Activated naive CD4-positive, alpha-beta T cell treated with anti-CD3 and anti-CD28 coated beads, Interleukin-2, amount 10 ng/mL, durations not matched to agents 7 days and 5 days (primary cell): ENCODE measurements at places on chromosomes 7 and 10.
A peak's percentile ranks its signal among the peaks of the same experiment; 100 is the strongest.

DNA sequence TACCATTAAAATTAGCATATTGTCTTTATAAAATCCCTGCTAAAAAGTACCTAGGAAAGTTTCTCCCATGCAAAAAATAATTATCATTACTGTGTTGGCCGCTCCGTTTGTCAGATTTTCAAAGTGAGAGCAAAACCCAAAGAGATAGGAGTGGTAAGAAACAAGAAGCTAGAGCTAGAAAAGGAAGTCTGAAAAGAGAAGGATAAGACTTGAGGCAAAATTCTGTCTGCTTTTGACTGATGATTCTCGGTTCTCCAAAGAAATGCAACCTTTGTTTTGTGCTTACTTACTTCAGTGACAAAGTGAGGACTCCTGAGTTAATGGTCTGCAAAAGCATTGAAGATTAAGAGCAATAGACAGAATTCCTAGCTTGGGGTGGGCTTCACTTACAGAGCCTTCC, 33.3 kb upstream of the CAPZA2 start:
- no peak for DNase-seq
- no peak overlapping the region for H3K27ac ChIP-seq
- H3K36me3 ChIP-seq, result no peaks in the 10 kb centered on the region

DNA sequence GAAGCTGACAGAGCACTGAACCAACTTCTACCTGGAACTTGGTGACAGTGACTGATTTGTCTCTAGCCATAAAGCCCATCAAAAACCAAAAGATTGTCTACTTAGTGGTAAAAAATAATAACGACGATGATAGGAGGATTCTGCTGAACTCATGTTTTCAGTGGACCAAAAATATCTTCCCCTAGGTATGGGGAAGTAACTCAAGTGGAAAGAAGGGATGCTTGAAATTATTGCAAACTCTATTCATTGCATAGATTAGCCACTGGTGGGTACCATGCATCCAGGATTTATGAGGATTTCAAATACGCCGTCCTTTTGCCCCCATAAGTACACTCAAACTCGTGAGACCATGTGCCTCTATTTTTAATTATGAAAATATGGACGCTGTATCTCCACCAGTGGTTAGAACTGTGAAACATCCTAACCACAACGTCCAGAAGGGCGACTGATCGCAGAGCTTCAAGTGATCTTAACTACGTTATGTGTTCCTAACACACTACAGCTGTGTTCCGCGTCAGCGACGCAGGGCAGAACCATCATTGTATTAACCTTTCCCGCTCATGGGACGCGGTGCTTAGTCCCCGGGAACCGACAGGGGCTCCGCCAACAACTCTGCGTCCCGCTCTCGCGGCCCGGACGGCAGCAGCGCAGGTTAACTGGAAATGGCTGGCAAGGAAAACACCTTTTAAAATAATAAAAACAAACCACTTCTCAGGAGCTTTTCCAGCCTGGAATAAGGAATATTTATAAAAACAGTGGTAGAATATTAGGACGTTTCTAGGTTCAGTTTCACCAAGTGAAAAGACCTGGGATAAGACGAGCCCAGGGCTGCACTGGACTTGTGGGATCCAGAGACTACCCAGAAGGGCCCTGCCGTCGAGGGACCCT, 776 bp downstream of the PEX1 start:
- H3K36me3 ChIP-seq, result peaks cover 17% of the 10 kb centered on the region
- peak overlapping the region; percentile 97 for H3K27ac ChIP-seq

DNA sequence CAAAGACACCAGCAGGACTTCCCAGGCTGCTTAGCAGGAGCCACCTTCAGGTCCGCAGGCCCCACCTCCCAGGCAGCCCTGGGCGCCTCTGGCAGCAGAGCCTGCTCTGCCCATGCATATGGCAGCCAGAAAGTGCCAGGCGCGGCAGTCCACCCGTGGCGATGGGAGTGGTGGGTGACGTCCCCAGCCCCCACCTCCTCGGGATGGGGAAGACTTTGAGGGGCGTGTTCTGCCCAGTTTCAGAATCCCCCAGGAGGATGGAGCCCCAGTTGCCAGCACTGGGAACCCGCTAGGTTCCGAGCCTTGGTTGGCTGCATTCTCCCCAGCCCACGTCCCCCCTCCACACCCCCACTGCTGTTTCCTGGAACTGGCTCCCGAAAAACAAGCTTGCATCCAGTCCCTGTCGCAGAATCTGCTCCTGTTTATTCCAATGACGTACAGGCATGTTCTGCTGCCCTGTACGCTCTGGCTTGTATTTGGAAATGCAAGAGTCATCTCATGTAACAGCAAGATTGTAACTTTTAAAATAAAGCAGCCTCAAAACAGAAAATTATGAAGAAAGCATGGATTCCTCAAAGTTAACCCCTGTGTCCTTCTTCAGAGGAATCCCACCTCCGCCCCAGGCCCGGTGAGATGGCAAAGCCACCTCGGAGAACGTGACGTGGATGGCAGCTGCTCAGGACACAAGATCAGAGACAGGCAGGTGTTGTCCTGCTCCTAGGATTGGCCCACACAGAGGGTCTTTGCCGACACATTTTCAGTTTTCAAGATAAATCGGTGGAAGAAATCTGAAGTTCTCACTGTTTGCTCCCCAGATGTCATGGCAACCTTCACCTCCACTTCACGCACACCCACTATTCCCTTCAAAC, 87.8 kb upstream of the PPP2R2D start:
- DNase-seq, result no peak
- H3K27ac ChIP-seq, result no peak overlapping the region
- no peak overlapping the region for H3K4me3 ChIP-seq
- no peaks in the 10 kb centered on the region for H3K4me1 ChIP-seq
- H3K27me3 ChIP-seq, result no peaks in the 10 kb centered on the region
- H3K36me3 ChIP-seq, result no peaks in the 10 kb centered on the region

- H3K36me3 ChIP-seq, result no peaks in the 10 kb centered on the region
- H3K27me3 ChIP-seq, result peaks cover 4% of the 10 kb centered on the region
- DNase-seq, result no peak
- peak overlapping the region; percentile 97 for H3K27ac ChIP-seq
- H3K4me1 ChIP-seq, result peaks cover 17% of the 10 kb centered on the region
These were observed 864 bp downstream of the PSTK start for GRCh38 chr10:122981066-122981464.

- peaks cover 35% of the 10 kb centered on the region for H3K4me1 ChIP-seq
- peak overlapping the region; percentile 73 for H3K27ac ChIP-seq
- H3K36me3 ChIP-seq, result no peaks in the 10 kb centered on the region
- peaks cover 46% of the 10 kb centered on the region for H3K27me3 ChIP-seq
- DNase-seq, result no peak
These were observed 2.2 kb upstream of the ADIRF start for GRCh38 chr10:86965986-86966654.

DNA sequence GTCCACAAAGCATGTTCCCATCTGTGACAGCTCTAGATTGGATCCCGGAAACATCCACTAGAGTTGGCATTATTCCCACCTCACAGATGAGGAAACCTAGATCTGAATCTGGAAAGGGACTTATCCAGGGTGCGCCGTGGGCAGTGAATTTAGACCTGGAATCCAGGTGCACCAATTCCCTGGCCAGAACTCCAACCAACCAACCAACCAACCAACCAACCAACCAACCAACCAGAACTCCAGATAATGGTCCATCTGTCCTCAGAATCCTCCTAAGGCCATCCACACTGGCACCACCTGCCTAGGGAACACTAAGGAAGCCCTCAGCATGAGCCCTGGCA, 42.0 kb upstream of the ZMIZ1 start:
- peaks cover 22% of the 10 kb centered on the region for H3K27me3 ChIP-seq
- H3K27ac ChIP-seq, result no peak overlapping the region
- peaks cover 13% of the 10 kb centered on the region for H3K4me1 ChIP-seq
- DNase-seq, result no peak
- H3K36me3 ChIP-seq, result no peaks in the 10 kb centered on the region
- no peak overlapping the region for H3K4me3 ChIP-seq

GRCh38 chr10:48701139-48701901, 16.6 kb downstream of the WDFY4 start:
- no peaks in the 10 kb centered on the region for H3K36me3 ChIP-seq
- H3K4me3 ChIP-seq, result no peak overlapping the region
- no peak overlapping the region for H3K27ac ChIP-seq

- no peak overlapping the region for H3K27ac ChIP-seq
- H3K27me3 ChIP-seq, result peaks cover 55% of the 10 kb centered on the region
- no peaks in the 10 kb centered on the region for H3K4me1 ChIP-seq
These were observed 160.7 kb upstream of the MKI67 start for GRCh38 chr10:128286762-128287500.

GRCh38 chr7:6323967-6324701, 51.7 kb upstream of the CYTH3 start:
- peaks cover 3% of the 10 kb centered on the region for H3K4me1 ChIP-seq
- H3K36me3 ChIP-seq, result no peaks in the 10 kb centered on the region

GRCh38 chr10:51124852-51125251, 50.6 kb downstream of the PRKG1 start:
- no peak for DNase-seq
- H3K4me1 ChIP-seq, result no peaks in the 10 kb centered on the region
- no peaks in the 10 kb centered on the region for H3K27me3 ChIP-seq
- H3K36me3 ChIP-seq, result no peaks in the 10 kb centered on the region

DNA sequence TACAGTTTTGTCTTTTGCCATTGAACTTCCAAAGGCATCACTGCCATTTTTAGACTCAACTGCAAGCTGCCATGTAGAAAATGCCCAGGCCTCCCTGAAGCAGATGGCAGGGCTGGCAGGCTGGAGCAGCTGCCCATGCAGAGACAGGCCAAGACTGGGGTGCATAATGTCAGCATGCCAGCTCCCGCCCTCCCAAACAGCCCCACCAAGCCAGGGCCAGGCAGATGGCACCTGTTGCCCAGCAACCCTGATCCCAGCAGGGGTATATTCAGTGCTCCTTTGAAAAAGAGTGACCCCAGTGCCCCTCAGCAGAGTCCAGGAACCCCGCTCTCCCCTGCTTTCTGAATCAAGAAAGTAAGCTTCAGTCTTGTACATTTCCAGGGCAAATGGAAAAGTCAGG, 32.6 kb downstream of the VSTM4 start:
- peaks cover 6% of the 10 kb centered on the region for H3K4me1 ChIP-seq
- peaks cover 9% of the 10 kb centered on the region for H3K27me3 ChIP-seq
- H3K27ac ChIP-seq, result no peak overlapping the region
- no peak overlapping the region for H3K4me3 ChIP-seq
- DNase-seq, result no peak

DNA sequence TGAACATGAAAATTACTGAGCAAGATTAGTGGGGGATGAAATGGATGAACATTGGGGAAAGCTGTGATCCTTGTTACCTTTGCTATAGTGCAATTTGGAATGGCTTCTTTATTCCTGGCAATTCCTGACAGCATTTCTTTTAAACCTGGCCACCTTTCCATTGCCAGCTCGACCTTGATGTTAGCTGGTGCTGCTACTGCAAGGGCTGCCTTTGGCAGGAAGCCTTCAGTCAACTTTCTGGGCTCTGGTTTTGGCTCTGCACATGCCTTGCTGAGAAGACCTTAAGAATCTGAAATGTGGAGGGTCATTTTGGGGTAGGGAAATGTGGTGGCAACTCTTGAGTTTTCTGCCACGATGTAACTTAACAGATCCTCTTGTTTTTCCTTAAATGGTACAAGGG, 64.7 kb downstream of the KAT6B start:
- H3K36me3 ChIP-seq, result peaks cover 3% of the 10 kb centered on the region
- no peak overlapping the region for H3K27ac ChIP-seq
- DNase-seq, result no peak
- peaks cover 3% of the 10 kb centered on the region for H3K4me1 ChIP-seq
- no peaks in the 10 kb centered on the region for H3K27me3 ChIP-seq

DNA sequence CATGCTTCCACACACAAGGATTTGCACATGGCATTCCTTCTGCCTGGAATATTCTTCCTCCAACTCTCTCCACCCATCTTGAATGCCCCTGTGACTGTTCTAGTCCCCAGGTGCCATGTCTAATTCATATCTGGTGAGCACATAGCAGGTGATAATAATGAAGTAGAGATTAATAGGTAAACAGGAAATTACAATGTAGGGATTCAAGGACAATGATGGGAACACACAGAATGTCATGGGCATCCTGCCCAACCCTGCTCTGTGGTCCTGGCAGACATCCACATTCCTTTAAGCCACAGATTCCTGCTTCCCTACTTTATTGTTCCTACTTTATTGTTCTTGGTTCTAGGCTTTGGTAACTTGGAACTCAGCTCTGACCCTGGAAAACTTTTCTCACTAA, 115.8 kb downstream of the THSD7A start:
- no peaks in the 10 kb centered on the region for H3K4me1 ChIP-seq
- no peaks in the 10 kb centered on the region for H3K27me3 ChIP-seq
- no peaks in the 10 kb centered on the region for H3K36me3 ChIP-seq
- no peak overlapping the region for H3K27ac ChIP-seq

DNA sequence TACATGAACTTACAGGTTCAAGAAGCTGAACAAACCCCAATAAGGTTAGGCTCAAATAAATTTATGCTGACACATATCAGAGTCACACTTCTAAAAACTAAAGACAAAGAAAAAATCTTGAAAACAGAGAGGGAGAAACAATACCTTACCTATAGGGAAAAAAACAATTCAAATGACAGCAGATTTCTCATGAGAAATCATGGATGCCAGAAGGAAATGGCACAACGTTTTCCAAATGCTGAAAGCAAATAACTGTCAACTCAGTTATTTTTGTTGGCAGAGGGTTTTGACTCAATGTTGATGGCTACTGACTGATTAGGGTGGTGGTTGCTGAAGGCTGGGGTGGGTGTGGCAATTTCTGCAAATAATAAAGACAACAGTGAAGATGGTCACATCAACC, 239.4 kb downstream of the ARHGAP12 start:
- no peaks in the 10 kb centered on the region for H3K4me1 ChIP-seq
- H3K4me3 ChIP-seq, result no peak overlapping the region
- no peak overlapping the region for H3K27ac ChIP-seq
- no peaks in the 10 kb centered on the region for H3K27me3 ChIP-seq
- no peaks in the 10 kb centered on the region for H3K36me3 ChIP-seq
- no peak for DNase-seq

DNA sequence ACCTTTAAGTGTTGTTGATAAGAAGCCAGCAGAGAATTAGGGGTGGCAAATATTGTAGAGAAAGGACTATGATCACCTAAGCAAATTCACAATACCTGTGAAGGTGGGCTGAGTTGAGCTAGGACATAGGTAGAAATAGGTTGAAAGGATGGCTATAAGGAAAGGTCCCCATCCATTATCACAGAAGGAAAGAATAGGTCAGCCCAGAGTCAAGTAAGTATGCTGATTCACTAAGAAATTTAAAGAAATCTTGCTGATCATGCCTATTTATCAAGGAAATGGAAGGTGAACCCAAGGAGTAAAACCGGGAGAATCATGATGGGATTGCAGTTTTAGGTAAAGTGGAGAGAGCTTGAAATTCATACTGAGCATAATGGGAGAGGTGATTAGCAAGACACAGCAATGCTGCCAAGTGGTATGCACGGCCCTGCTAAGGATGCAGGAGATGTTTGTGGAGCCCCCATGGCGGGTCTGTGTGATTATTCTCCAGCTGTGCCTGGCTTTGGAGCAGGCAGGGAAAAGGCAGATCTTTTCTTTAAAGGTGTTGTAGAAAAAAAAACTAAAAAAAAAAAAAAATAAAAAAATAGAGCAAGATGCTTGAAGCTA, 399.4 kb downstream of the PLXDC2 start:
- H3K27ac ChIP-seq, result no peak overlapping the region
- no peak overlapping the region for H3K4me3 ChIP-seq
- DNase-seq, result no peak
- H3K27me3 ChIP-seq, result no peaks in the 10 kb centered on the region
